A172 (cell line): ENCODE measurements at places on chromosomes 11 and 22. TPM values are rescaled to one million over a fixed set of nuclear protein-coding genes. Genes with fewer than 3 reads are reported as not detected.

The HBB gene
- not detected in 2 replicates for total RNA-seq

The FIBIN gene
- total RNA-seq, result not detected in 2 replicates

The KCNQ1OT1 gene
- total RNA-seq, result 0.81 and 1.1 TPM in 2 replicates

The SLC1A2 gene
- 0.12 and 0.41 TPM in 2 replicates for total RNA-seq

The CNGA4 gene
- 0.17 TPM in 1 of 2 replicates, not detected in the other for total RNA-seq

The ENTHD1 gene
- not detected in 2 replicates for total RNA-seq

The SMIM35 gene
- total RNA-seq, result not detected in 2 replicates

The CARD18 gene
- not detected in 2 replicates for total RNA-seq

The RNF121 gene
- total RNA-seq, result 29.9 and 33.5 TPM in 2 replicates

The CYP2D6 gene
- total RNA-seq, result 0.03 and 0.46 TPM in 2 replicates

The SCGB1A1 gene
- total RNA-seq, result not detected in 2 replicates

The KCTD14 gene
- total RNA-seq, result 0.09 TPM in 1 of 2 replicates, not detected in the other

The DTX4 gene
- total RNA-seq, result 0.12 and 0.21 TPM in 2 replicates

The MMP8 gene
- total RNA-seq, result not detected in 2 replicates

The POU2F3 gene
- 0.07 and 0.48 TPM in 2 replicates for total RNA-seq

The LRRC32 gene
- total RNA-seq, result not detected in 2 replicates
